ENCODE measurements at places on chromosomes 11 and 22.

- no peak for DNase-seq
Observed at GRCh38 chr11:4493480-4493818, 11.0 kb downstream of the OR52K1 start.

DNA sequence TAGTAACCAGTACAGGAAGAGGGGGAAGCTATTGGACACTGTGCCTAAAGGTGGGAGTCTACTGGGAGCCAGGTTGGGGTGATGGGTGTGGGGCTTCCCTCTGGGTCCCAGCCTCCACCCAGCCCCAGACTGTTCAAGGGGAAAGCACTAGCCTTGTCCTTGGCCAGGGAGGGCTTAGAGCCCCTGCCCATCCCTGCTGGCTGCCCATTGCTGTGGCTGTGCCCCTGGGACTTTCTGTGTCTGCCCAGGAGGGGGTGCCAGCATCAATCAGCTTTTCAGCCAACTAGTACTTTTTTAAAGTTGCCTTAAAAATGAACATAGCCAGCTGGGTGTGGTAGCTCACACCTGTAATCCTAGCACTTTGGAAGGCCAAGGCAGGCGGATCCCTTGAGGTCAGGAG lies 19.9 kb downstream of the INCENP start:
- peak; percentile 22 for DNase-seq

GRCh38 chr22:17974703-17975372 lies 49.5 kb downstream of the MICAL3 start:
- no peak for DNase-seq

GRCh38 chr22:43039800-43040199 lies 24.9 kb upstream of the PACSIN2 start:
- DNase-seq, result peak; percentile 48

DNA sequence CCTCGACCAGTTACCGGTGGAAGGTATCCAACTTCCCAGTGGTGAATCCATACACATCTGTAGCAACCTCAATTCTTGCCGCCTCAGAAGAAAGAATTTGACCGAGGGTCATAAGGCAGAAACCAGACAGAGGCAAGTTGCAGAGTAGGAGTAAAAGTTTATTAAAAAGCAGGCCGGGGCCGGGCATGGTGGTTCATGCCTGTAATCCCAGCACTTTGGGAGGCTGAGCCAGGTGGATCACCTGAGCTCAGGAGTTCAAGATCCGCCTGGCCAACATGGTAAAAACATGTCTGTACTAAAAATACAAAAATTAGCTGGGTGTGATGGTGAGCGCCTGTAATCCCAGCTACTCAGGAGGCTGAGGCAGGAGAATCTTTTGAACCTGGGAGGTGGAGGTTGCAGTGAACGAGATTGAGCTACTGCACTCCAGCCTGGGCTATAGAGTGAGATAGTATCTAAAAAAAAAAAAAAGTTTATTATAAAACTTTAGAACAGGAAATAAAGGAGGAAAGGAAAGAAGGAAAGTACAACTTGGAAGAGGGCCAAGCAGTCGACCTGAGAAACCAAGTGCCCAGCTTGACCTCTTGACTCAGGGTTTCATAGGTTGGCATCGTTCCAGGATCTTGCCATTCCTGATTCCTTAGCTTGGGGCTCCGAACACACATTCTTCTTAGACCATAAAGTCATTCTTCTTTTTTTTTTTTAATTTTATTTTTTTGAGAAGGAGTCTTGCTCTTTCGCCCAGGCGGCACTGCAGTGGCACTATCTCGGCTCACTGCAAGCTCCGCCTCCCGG lies 27.8 kb downstream of the RGL4 start:
- no peak for DNase-seq

GRCh38 chr11:35260342-35260985 lies 121.5 kb downstream of the CD44 start:
- no peak for DNase-seq

GRCh38 chr11:109739379-109739778 lies 317.4 kb downstream of the C11orf87 start:
- no peak for DNase-seq

GRCh38 chr11:48019595-48019994 lies 39.2 kb downstream of the PTPRJ start:
- no peak for DNase-seq

DNA sequence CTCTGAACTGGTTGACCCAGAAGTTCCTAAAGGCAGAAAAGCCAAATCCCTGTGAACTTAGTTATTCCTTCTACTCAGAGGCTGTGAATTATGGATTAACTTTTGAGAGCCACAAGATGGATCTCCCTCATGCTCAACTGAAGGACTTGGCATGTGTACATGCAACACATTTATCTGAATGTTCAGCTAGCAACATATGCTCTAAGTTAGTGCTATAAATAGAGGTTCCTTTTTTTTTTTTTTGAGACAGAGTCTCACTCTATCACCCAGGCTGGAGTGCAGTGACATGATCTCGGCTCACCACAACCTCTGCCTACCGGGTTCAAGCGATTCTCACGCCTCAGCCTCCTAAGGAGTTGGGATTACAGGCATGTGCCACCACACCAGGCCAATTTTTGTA lies 40.1 kb downstream of the EIF4ENIF1 start:
- DNase-seq, result no peak

DNA sequence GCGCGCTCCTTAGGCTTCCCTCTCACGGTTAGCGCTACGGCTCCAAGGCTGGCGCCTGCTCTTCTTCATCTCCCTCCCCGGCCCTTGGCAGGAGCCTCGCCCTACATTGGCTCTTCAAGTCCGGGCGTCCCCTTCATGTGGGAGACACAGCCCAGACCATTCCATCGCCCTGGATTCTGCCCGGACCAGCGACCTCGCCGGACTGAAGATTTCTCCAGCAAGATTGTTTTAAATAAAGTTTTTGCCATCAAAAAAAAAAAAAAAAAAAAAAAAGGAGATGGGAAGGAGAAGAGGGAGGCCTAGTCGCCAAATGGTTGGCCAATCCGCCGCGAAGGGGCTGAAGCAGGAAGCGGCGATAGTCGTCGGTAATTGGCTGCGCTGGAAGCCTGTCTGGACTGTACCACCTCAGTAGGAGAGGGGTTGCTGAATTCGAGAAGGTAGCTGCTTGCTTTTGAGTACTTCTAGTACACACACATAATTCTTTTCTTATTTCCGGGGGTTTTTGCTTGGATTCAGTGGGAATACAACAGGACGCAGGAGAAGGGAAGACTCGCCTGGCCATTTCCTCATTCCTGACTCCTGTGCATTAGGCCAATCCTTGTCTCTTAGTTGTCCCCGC lies 688 bp upstream of the ZDHHC5 start:
- DNase-seq, result peak; percentile 98

- DNase-seq, result no peak
Observed at GRCh38 chr11:123318623-123319022, 111.4 kb upstream of the GRAMD1B start.

DNA sequence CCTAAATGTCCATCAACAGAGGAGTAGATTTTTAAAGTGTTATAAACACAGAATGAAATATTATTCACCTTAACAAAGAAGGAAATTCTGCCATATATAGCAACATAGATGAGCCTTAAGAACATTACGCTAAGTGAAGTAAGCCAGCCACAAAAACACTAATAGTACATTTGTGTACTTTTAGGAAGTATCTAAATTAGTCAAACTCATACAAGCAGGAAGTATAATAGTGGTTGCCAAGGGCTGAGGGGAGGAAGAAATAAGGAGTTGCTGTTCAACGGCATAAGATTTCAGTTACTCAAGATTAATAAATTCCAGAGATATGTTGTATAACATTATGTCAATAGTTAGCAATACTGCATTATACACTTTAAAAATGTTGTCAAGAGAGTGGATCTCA lies 181.7 kb upstream of the ZC3H12C start:
- no peak for DNase-seq

- DNase-seq, result peak; percentile 29
Observed at GRCh38 chr11:63553759-63554158, 9.4 kb downstream of the PLAAT2 start.

DNA sequence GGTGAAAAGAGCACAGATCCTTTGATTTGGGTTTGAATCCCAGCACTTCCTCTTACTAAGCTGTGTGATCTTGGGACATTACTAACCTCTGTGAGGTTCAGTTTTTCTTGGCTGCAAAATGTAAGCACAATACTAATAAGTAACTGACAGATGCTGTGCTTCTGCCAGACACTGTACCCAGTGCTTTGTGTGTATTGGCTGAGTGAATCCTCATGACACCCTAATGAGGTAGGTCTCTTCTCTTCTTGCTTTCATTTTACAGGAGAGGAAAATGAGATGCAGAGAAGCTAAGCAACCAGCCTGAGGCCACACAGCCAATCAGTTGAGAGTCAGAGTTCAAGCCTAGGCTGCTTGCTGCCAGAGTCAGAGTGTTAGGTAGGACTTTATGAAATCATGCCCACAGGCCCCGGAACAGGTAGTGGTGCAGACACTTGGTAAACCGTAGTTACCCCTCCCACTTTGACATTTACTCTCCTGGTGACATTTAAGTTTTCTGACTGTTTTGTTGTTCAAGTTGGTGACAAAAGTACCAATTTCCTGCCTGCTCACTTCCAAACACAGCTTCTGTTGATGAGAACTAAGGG lies 21.2 kb downstream of the PTPRJ start:
- no peak for DNase-seq

DNA sequence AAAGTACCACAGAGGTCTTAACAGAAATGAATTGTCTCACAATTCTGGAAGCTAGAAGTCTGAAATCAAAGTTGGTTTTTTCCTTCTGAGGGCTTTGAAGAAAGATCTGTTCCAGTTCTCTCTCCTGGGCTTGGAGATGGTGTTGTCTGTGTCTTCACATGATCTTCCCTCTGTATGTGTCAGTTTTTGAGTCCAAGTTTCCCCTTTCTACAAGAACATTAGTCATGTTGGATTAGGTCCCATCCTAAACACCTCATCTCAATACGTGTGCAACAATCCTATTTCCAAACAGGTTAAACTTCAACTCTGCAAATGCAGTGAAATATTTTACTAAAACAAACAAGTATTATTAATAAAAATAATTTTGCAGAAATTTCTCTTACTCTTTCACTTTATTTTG lies 3.1 kb upstream of the PTS start:
- DNase-seq, result no peak

DNA sequence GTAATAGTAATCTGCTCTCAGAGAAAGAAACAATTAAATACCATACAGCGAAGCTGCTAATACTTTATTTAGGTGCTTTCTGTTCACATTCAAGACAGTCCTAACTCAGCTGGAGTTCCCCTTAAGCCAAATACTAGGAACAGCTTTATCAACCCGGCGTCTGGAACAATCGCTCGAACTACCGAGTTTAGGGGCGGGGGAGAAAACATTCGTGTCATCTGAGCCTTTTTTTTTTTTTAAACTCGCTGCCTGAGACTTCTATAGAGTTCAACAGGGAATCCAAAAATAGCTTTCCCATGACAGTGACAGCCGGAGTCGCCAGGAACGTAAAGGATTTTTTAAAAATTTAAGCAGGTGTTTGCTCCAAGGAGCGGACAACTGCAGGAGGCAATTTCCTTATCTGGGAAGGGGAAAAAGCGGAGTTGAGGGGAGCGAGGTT lies 852 bp downstream of the TRAF6 start:
- DNase-seq, result no peak

GRCh38 chr11:107493117-107493516 lies 35.5 kb upstream of the CWF19L2 start:
- no peak for DNase-seq

GRCh38 chr11:108393046-108393445 lies 74.3 kb downstream of the C11orf65 start:
- no peak for DNase-seq

- no peak for DNase-seq
Observed at GRCh38 chr22:50606165-50606945, 5.8 kb downstream of the MAPK8IP2 start.

- no peak for DNase-seq
Observed at GRCh38 chr11:111460340-111460739, 51.8 kb downstream of the BTG4 start.

DNA sequence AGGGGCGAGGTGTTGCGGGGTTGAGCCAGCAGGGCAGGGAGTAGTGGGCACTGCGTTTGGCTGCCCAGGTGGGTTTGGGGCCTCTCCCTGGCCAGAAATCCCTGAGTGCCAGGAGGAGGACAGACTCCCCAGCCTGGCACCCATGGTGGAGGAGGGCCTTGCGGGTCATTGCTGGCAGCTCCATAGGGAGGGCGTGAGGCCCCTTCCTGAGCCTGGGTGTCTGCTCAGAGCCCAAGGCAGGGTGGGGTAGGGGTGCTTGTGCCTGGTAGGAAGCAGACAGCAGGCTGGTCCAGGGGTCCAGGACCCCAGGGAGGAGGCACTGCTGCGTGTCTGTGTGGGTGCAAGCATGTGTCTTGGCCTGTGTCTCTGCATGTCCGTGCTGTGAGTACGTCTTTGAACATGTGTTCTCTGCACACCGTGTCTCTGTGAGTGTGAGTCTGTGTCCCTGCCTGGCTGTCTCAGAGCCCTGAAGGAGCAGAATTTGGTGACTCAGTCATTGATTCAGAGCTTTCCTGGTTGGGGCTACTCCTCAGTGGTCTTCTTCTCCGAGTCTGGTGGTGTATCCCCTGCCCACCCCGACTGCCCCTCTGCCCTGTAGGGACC lies 3.9 kb downstream of the TSPAN4 start:
- DNase-seq, result no peak

DNA sequence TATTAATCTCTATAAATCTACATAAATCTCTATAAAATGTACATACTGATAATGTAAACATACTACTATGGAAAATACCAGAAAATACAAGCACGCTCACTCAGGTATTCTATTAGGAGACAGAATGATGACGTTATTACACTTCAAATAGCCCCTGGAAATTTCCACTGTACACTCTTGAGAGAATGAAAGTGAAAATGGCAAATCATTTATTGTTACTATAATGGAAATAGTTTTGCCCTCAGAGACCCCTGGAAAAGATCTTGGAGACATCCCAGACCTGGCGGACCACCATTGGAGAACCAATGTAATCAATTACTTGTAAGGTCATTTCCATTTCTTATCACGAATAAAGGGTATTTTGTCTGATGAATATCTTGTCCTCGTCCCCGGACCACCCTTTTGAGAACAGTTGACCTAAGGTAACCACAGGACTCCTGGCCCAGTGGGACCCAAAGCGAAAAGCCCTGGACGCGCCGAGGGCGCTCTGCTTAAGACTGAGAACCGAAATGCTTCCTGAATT lies 509 bp upstream of the PRRG4 start:
- no peak for DNase-seq

DNA sequence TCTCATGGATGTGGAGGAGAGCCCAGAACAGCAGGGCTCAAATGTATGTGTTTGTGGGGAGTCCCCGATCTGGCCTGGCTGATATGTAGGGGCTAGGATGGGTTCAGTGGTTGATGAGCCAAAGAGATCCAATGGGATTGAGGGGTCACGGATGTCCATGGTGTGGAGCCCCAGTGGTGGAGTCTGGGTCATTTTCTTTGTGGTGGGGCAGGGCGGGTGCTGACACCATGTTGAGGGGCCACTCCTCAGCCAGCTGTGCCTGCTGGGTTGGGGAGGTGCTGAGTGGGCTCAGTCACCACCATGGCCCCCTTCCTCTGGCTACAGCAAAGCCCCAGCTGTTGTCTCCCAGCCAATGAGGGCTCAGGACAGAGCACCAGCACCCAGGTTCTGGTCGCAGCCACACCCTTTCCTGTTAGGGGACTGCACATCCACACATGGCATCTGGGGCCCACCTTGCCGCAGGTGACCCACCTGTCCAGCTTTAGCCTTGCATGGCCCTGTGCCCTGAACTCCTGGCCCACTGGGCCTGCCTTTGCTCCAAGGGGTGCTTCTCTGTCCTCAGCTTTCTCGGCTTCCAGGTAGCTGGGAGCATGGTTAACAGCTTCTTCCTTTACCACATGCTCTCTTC lies 3.2 kb upstream of the GNAZ start:
- DNase-seq, result peak; percentile 18

Measured in H9 (cell line).